NCI-H187 (cell line): ENCODE measurements at places on chromosomes 6 and 20.
A peak's percentile ranks its signal among the peaks of the same experiment; 100 is the strongest.

- DNase-seq: no peak
Measured at GRCh38 chr6:87274660-87275274, 47.6 kb upstream of the SMIM8 start.

DNA sequence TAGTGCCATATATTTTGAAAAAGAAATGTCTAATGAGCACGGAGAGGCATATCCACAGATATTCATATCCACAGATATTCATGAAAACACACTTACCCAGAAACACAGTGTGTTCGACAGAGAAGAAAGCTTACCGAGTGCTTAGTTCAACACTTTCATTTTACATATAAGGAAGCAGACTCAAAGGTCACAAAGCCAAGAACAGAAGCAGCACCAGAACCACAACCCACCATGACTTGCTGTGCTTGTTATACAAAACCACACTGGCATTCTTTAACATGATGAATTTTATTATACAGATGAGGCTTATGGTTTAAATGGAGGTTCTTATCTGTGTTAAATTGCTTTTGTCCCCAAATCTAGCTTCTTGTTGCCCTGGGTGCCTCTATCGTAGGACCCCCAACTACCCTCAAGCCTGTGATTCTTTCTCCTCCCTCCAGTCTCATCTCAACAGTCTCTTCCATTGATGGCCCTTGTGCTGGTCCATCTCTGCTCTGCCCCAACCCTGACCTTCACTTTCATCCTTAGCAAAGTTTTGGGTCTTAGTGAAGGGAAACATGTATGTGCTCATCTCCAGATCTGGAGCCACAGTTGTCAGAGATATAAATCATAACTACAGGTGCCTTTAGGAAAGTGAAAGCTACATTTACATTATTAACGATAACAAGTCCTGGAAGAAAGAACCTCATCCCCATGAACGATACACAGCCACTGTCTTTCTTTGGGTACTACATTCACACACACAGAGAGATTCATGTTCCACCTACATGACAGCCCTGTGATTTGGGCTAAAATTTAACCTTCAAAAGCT is 40.0 kb downstream of the SF3B5 start:
- DNase-seq: no peak

GRCh38 chr6:25652007-25652515 is at the start of gene SCGN:
Gene SCGN, plus strand, starts transcription at chr6:25652215. Its CDS starts 189 bp downstream, at chr6:25652404.
- DNase-seq: no peak

DNA sequence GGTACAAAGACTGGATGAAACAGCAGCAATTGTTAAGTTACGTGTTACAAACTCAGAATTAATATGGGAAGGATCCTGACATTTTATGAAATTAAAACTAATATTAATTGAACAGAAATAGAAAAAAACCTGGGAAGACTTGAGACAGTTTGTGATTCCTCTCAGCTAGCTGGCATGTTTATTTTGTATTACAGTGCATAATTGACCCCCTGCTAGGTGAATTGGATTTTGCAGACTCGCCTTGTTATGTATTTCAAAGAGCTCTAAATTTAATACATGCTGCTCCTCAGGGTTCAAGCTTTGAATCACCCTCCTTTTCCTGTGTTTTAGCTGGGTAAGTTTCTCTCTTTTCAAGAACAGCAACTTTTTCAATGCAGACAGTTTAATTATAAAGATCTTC is 339.4 kb downstream of the PLCB1 start:
- no peak for DNase-seq

GRCh38 chr6:3850451-3851203 is 1.5 kb downstream of the FAM50B start:
- no peak for DNase-seq

GRCh38 chr6:108961077-108961476 is 112.9 kb downstream of the ARMC2 start:
- no peak for DNase-seq

- DNase-seq: no peak
Measured at GRCh38 chr20:2261046-2261485, 34.7 kb upstream of the TGM3 start.

- DNase-seq: no peak
Measured at GRCh38 chr6:76214546-76214945, 142.1 kb upstream of the IMPG1 start.

DNA sequence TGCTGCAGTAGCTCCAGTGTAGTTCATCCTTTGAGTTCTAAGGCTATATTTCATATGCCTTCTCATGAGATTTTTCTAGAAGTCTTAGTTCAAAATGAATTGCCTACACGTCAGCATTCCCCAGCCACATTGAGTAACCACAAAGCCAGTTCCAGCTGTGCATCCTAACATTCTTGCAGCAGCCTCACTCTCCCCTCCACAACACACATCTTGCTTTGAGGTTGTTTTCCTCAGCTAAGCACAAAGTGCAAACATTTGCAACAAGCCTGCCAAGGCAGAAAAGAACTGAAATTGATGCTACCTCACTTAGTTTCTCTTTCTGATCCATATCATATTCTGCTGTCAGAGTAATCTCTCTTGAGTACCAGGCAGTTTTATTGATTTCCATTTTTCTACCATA is 160.7 kb upstream of the KCNQ5 start:
- DNase-seq: no peak

- no peak for DNase-seq
Measured at GRCh38 chr6:91487696-91488392, 901.0 kb upstream of the MAP3K7 start.

DNA sequence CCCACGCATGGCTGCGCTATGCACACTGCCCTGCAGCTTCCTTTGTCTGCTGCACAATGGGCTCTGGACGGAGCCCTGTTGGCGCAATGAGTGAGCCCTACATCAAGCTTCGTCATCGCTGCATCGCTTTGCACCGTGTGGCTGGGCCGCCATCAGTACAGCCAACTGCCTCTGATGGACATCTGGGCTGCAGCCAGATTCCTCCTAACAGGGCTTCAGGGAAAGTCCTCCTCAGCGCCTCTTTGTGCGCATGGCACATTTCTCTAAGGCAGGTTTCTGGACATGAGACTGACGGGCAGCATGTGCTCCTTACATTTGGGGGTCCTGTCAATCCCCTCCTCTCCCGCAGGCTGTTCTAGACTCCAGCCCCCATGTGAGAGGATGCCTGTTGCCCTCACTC is 29.7 kb upstream of the ANGPT4 start:
- DNase-seq: no peak

DNA sequence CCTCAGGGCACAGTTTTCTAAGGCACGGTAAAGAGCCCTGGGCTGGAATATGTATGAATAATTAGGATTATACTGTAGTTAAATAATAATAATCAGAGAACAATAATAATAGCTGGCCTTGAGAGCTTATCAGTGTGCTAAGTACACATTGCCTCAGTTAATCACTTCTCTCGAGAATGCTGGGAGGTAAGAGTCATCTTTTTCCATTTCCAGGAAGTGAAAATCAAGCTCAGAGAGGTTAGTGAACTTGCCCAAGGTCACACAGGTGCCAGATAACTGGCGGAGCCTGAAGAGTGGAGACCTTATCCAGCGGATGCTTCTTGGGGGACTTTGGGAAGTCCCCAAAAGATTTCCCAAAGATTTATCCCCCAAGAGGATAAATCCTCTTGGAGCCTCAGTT is 19.4 kb upstream of the CBFA2T2 start:
- DNase-seq: no peak

- DNase-seq: no peak
Measured at GRCh38 chr6:17207281-17207680, 73.9 kb upstream of the RBM24 start.

- no peak for DNase-seq
Measured at GRCh38 chr20:59411589-59411988, 111.2 kb downstream of the EDN3 start.

GRCh38 chr6:41577356-41578216 is 31.4 kb downstream of the FOXP4 start:
- DNase-seq: peak; percentile 70

DNA sequence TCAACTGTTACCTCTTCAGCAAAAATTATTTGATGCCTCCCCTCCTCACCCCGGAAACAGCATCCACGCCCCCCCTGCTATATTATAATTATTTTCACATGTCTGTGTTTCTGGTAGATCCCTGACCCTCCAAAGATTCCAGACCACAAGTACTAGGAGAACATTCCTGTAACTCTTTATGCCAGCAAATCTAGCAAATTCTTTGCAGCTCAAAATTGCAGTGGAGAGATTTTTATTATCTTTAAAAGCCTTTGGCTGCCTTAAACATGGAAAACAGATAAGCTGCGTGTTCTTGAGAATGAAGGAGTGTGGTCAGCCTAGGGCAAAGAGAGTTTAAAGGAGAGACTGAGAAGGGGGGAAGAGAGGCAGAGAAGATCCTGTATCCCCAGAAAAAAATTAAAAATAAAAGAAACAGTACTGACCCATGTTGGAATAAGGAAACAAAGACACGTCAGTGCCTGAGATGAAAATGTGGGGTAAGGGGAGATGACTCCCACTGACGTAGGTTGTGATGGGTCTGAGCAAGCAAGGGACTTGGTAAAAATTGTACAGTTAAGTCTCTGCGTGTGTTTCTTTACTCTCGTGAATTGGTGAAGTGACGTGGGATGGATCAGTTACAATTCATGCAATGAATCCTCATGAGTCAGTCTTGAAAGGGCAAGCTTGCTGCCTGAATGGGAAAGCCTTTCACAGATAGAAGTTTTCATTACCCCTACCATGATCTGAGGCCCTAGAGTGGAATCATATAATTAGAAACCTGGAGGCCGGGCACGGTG is 8.3 kb downstream of the ID4 start:
- DNase-seq: no peak

GRCh38 chr20:45392733-45393132 is 14.6 kb upstream of the TP53TG5 start:
- DNase-seq: no peak

- no peak for DNase-seq
Measured at GRCh38 chr6:120918137-120918536, 416.1 kb downstream of the TBC1D32 start.

DNA sequence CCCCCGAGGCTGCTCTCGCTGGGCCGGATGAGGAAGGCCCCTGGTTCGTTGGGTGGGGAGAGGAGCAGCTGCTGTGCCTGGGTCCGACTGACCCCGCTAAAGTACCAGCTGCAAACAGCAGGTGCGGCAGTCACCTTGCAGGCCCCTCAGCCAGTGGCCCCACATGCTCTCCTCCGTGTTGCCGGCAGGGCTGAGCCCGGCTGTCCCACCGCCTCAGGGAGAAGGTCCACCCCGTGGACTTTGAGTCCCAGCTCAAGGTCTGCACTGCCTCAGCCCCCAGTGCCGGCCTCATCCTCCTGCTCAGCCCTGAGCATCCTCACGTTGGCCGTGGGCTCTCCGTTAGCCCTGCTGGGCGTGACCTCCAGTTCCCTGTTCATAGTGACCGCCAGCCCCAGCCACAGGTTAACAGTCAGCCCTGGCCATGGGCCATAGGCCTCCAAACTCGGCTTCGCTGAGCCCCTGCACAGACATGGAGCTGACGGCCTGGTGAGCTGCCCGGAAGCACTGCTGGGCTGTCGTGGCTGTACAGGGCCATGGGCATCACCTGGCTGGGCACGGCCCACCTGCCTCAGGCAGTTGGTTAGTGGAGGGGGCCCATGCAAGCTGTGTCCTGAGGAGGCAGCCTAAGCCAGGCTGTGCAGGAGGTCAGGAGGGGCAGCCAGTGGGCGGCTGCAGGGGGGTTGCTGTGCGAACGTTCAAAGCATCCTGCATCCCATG is 3.1 kb downstream of the SRMS start:
- DNase-seq: no peak

- no peak for DNase-seq
Measured at GRCh38 chr6:8670792-8671191, 235.4 kb upstream of the SLC35B3 start.

- DNase-seq: no peak
Measured at GRCh38 chr20:59733351-59733750, 129.0 kb downstream of the PHACTR3 start.

DNA sequence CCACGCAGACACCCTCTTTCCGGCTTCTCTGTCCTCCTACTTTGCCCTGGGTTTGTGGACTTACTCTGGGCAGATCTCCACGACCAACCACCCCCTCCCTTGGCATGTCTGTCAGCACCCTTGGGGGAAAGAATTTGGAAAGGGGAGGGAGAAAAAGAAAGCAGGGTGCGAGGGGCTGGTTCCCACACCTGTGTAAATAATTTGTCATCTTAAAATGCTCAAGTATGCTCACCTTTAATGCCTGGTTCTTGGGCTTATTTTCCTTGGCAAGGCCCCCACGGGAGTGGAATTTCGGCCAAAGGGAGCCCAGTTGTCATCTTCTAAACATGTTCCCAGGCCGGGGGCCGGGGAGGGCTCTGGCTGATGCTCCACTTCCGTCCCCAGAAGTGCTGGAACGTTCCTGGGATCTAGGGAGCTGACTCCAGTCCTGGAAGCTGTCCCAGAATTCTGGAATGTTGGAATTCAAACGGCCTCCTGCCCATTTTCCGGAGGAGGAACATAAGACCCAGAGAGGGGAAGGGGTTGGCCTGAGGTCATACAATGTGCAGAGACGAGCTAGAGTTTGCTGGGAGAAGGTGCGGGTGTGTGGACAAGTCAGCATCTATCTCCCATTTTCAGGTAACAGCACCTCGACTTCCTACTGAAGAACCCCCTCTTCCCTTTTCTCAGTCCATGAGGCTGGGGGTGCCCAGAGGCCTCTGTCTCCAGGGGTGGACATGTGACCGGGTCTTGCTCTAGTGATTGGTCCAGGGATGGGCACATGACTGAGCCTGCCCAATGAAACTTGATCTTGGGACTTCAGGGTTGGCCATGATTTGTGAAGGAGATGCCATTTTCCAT is 122.3 kb downstream of the CEBPB start:
- no peak for DNase-seq

- no peak for DNase-seq
Measured at GRCh38 chr6:51322505-51322904, 503.8 kb downstream of the TFAP2B start.

DNA sequence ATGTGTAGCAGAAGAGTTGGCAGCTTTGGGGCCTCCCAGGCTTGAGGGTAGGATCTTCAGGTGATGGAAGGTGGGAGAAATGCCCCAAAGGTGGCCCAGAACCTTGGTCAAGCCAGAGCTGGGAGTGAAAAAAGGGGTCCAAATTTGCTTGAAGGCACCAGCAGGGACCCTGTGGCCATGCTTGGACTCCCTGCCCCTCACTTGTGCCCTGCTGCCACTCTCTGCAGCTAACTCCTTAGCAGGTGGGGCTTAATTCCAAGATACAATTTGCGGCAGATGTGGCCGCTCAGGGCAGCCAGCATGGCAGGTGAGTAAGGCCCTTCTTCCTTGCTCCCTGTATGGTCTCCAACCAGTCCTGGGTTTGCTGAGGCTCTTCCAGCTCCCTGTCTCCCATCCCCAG is 285.0 kb upstream of the RNF24 start:
- DNase-seq: no peak

DNA sequence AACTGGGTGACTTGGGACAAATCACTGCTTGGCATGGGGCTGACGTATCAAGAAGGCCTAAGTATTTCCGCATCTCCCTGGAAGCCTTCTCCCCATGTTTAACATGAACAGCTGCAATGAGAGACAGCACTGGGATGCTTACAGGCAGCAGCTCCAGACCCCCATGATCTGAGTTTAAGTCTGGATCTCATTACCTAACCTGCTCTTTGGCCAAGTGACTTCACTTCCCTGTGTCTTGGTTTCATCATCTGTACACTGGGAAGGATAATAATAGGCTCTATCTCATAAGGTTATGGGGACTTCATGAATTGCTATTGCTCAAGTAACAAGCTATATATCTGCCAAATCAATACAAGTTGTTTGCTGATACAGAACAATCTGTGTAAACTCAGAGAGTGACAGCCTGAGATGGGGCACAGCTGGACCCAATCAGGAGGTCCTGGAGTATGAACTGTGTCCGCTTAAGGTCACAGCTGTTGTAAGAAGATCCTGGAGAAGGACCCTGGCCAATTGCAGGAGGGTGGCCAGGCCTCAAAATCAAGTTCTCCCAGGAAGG is 56.0 kb downstream of the TGM2 start:
- no peak for DNase-seq
